Activated T-helper 2 cell treated with anti-CD3 and anti-CD28 coated beads, Interferon-gamma antibody, Interleukin-2, Interleukin-4, amounts not matched to agents 10 μg/mL and 5 μg/mL and 100 μg/mL, durations not matched to agents 14 hours and 24 hours and 36 hours (primary cell): ENCODE measurements at places on chromosomes 12 and 14. TPM values are rescaled to one million over a fixed set of nuclear protein-coding genes. Genes with fewer than 3 reads are reported as not detected.

DNA sequence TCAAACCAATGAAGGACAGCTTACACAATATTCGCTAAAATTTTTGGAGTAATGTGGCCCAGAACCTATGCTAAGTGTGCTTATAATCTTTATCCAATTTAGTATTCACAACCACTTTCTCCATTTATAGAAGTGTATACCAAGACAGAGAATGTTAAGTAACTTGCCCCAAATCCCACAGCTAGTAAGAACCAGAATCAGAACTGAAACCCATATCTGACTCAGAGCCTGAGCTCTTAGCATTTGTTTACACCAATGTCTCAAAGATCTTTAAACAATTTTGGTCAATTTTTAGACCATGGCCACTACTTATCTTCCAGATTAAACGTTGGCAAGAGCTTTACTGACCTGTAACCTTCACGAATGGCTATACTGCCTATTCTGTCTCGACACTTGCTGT is 53.0 kb downstream of the PAPLN start:
- H3K27me3 ChIP-seq: no peaks in the 10 kb centered on the region
- peak overlapping the region; percentile 24 for H3K27ac ChIP-seq
- no peak for DNase-seq
- H3K36me3 ChIP-seq: peaks cover 40% of the 10 kb centered on the region
- H3K4me3 ChIP-seq: no peak overlapping the region
- peaks cover 36% of the 10 kb centered on the region for H3K4me1 ChIP-seq

- peaks cover 9% of the 10 kb centered on the region for H3K36me3 ChIP-seq
- H3K27ac ChIP-seq: peak overlapping the region; percentile 70
- no peak overlapping the region for H3K4me3 ChIP-seq
- DNase-seq: no peak
- peaks cover 41% of the 10 kb centered on the region for H3K4me1 ChIP-seq
These were observed 185.8 kb downstream of the DUSP6 start for GRCh38 chr12:89166525-89166934.

- H3K27ac ChIP-seq: no peak overlapping the region
- DNase-seq: no peak
- no peaks in the 10 kb centered on the region for H3K27me3 ChIP-seq
- no peaks in the 10 kb centered on the region for H3K36me3 ChIP-seq
- H3K4me3 ChIP-seq: no peak overlapping the region
These were observed 434.0 kb upstream of the SYT1 start for GRCh38 chr12:78430551-78430950.

Gene CCDC38
- total RNA-seq: 0.07 TPM in 1 of 2 replicates, not detected in the other

Gene TAS2R8
- not detected in 2 replicates for total RNA-seq

Gene ITGA7
- 0.94 and 1.9 TPM in 2 replicates for total RNA-seq

Gene ZC3H10
- 7.7 and 9.2 TPM in 2 replicates for total RNA-seq

Gene OR4E2
- total RNA-seq: not detected in 2 replicates
